ENCODE measurements at places on chromosomes 1 and 21.

DNA sequence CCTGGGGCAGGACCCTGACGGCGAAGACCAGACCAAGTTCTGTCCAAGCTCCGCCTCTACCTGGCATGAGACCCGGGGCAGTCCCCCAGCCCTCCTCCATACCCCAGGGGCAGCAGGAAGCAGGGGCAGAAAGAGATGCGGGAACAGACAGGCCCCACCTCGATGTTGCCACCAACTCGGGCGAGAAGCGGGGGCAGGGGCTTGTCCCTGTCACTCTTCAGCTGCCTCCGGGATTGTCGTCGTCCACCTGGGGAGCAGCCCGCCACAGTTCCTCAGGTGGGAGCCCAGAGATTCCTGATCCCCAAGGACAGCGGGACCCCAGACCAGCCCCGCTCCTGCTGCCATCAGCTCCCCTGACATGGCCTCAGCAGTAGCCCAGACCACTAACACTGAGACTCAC, 54.8 kb downstream of the CHD5 start:
- DNase-seq, result no peak

GRCh38 chr1:209618756-209619420, 33.3 kb downstream of the LAMB3 start:
- DNase-seq, result no peak

GRCh38 chr1:2642131-2642559, 9.3 kb upstream of the MMEL1 start:
- DNase-seq, result no peak

DNA sequence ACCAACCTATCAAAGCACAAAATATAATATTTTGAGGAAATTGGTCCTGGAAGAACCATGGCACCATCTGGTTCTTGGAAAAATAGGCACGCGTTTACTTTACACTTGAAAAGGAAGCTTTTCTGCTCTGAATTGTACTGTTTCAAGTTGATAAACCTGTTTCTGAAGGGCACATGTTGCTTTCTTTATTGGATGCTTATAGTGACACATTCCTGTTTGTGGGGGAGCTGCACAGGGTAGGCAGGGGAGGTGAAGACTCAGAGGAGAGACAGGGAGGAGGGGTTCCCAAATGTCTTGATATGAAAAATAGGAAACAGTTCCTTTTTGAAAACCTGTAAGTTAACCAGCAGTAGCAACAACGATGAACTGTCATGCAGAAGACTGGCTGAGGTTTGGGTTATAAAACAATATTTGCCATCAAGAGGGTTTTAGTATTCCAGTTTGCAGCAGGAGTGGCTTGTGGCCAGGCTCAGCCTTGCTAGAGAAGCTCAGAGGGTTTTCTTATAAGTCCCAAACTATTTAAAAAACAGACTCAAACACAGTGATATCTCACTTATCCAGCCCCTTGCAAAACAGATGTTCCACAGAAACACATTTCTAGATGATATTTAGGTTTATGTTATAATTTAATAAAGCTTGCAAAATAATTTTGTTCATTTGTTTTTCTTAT, 127.0 kb upstream of the MROH9 start:
- DNase-seq, result no peak

- no peak for DNase-seq
Observed at GRCh38 chr1:100397681-100398080, 45.4 kb downstream of the CDC14A start.

DNA sequence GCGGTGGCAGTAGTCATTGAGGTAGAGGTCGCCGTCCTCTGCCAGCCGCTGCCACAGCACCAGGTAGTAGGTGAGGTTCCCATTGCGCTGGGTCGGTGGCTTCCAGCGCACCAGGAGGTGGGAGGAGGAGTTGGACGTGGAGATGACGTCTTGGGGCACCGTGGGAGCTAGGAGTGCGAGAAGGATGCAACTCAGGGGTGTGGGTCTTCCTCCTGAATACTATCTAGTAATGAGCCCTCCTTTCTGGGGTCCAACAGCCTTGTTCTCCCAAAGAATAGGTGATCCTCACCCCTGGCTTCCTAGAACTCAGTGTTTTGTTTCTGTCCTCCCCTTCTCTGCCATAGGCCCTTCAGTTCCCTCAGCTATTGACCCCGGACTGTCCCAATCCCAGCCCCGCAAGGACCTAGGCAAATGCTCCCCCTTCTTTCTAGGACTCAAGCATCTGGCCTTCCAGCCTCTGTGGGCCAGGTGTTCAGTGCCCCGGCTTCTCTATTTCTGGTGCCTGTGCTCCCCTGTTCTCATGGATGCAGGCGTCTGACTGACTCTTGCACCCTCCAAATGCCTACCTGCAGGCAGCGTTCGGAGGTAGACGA, 12.9 kb downstream of the INSRR start:
- no peak for DNase-seq

GRCh38 chr1:179083533-179083932, 1.7 kb downstream of the TOR3A start:
- no peak for DNase-seq

DNA sequence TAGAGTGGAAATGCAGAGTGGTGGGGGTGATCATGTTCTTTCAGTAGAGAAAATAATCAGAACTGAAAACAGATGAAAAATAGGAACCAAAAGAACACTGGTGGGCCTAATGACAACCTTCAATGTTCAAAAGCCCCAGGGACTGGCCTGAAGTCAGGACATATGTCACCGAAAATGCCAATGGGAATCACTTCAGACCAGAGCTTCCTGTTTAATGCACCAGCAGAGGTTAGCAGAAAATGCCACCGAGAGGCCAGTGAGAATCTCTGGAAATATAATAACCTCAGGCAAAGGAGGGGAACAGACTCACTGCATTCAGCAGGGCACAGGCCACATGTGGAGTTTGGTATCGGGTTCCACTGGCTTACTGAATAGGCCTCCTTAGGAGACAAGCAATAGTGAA, 15.9 kb upstream of the CD58 start:
- DNase-seq, result no peak
